AML-193 (cell line): ENCODE measurements at places on chromosomes 13 and 19.
A peak's percentile ranks its signal among the peaks of the same experiment; 100 is the strongest.

DNA sequence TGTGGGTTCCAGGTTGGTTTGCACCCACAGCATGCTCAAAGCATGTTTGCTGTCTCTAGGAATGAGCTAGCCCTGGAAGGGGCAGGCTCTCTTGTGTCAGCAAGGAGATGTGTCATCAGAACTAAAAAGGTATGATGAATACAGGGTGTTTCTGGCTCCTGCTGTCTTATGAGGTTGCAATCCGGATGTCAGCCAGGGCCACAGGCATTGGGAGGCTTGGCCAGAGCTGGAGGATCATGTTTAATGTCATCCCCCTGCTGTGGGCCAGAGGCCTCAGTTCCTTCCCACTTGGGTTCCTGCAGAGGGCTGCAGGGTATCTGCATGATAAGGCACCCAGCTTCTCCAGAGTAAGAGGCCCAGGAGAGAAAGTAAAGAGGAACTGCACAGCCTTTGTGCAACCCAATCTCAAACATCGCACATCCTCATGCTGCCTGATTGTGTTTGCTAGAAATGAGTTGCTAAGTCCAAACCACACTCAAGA lies 193.6 kb downstream of the COL4A1 start:
- peak; percentile 83 for DNase-seq

GRCh38 chr13:21676611-21677021 lies 5.7 kb downstream of the FGF9 start:
- DNase-seq, result no peak

GRCh38 chr13:112903606-112904195 lies 65.3 kb upstream of the MCF2L start:
- no peak for DNase-seq

- no peak for DNase-seq
Measured at GRCh38 chr19:45163751-45164460, 3.1 kb upstream of the NKPD1 start.

- no peak for DNase-seq
Measured at GRCh38 chr19:5718037-5718578, 1.8 kb downstream of the LONP1 start.

GRCh38 chr13:21703846-21704245 lies 33.0 kb downstream of the FGF9 start:
- no peak for DNase-seq

DNA sequence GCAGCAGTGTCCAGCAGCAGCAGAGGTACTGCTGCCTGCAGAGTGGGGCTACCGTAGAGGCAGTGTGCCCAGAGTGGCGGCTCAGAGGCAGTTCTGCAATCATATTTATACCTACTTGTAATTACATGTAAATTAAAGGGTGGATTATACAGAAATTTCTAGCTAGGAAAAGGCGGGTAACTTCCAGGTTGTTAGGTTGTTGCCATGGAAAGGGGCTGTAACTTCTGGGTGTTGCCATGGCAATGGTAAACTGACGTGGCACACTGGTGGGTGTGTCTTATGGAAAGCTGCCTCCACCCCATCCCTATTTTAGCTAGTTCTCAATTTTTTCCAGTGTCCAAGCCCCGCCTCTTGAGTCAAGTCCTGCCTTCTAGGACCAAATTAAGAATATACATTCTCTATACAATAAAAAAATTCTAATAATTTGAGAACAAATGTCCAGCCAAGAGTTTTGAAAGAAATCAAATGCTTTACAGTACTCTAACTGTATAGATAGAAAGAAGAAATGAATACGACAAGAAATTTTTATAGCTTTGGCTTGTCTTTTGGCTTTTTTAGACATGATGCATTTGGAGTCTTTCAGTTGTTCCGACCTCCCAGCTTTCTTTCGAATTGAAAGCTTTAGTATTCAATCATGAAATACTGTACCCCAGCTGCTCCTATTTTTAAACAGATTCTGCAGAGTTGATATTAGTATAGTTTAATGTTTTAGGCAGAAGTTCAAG lies 816.6 kb downstream of the DIAPH3 start:
- no peak for DNase-seq

GRCh38 chr13:103097366-103097928 lies 31.2 kb upstream of the SLC10A2 start:
- DNase-seq, result no peak
